ENCODE measurements at places on chromosomes 12 and 14. TPM values are rescaled to one million over a fixed set of nuclear protein-coding genes. Genes with fewer than 3 reads are reported as not detected.

Gene MANSC4
- not detected for polyA plus RNA-seq

Gene KRT78
- 633 TPM for polyA plus RNA-seq

Gene NFE2
- 0.08 TPM for polyA plus RNA-seq

Gene KLHL33
- 0.07 TPM for polyA plus RNA-seq

Gene BHLHE41
- 0.45 TPM for polyA plus RNA-seq

Gene CCDC177
- polyA plus RNA-seq, result 0.01 TPM

Gene TMEM179
- 0.06 TPM for polyA plus RNA-seq

Gene KRT5
- polyA plus RNA-seq, result 6,695 TPM

Gene SMCO3
- 0.01 TPM for polyA plus RNA-seq

Gene SELPLG
- 2.0 TPM for polyA plus RNA-seq

Gene KRT79
- polyA plus RNA-seq, result 1.8 TPM

Gene CBLN3
- polyA plus RNA-seq, result 0.75 TPM

Gene CLEC14A
- polyA plus RNA-seq, result 10.0 TPM
